ENCODE measurements at places on chromosomes 7 and 10.

DNA sequence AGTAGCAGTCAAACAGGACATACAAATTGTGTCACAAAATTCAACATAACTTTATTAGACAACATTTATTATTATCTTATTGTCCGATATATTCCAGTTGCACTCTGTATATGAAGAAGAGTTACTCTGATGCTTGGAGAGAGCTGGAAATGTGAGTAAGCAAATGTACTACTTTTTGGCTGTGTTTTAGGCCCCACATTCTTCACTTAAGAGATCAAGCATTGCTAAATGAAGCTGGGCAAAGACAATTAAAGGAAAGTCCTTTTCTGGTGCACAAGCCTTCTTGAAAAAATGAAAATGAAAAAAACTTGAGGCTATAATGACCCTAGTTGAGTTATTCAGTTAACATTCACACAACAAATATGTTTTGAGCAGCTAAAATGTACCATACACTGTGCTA is 26.1 kb downstream of the MYPN start:
- no peak for DNase-seq

GRCh38 chr10:64103750-64104470 is 582.7 kb downstream of the REEP3 start:
- no peak for DNase-seq

DNA sequence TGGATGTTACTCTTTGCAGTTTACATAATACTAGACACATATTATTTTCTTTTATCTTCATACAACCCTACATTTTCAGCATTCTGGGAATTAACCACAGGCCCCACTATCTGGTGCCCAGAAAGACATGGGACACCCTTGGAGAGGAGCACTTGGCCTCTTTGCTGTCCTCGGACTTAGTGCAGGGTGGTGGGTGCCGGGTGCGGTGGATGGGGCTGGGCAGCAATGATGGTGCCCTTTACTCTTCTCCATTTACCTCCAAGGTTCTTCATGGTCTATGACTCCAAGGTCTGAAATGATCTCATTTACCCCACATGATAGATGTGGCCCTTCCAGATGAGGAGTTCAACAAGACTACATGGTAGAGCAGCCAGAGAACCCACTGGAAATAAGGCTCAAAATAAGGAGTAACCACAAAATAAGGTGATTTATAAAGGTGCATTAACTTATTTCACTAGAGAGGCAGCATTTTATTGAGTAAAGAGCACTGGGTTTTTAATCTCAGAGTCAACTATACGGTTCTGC is 56.2 kb upstream of the IGFBP3 start:
- no peak for DNase-seq

GRCh38 chr7:2757904-2758672 is 70.1 kb downstream of the AMZ1 start:
- DNase-seq: no peak

- DNase-seq: no peak
Measured at GRCh38 chr7:141362580-141363435, 188.4 kb upstream of the AGK start.

GRCh38 chr10:290026-290725 is 154.9 kb downstream of the ZMYND11 start:
- DNase-seq: no peak

GRCh38 chr7:36951257-36951697 is 227.0 kb upstream of the AOAH start:
- no peak for DNase-seq

DNA sequence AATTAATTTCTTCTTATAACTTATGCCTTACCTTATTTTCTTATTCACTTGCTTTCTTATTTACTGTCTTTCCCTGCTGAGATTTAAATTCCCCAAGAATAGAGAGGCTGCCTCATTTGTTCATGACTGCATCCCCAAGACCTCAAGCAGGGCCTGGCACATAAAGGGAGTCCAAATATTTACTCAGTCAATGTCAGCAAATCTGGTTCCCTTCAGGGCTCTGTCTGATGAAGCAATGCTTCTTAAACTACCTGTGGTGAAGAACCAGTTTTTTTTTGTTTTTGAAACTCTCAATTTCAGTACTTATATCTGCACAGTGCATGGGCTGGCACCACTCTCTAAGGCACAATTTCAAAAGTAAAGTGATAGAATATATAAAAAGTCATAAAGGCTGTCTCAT is 4.7 kb downstream of the ZNF239 start:
- DNase-seq: no peak

DNA sequence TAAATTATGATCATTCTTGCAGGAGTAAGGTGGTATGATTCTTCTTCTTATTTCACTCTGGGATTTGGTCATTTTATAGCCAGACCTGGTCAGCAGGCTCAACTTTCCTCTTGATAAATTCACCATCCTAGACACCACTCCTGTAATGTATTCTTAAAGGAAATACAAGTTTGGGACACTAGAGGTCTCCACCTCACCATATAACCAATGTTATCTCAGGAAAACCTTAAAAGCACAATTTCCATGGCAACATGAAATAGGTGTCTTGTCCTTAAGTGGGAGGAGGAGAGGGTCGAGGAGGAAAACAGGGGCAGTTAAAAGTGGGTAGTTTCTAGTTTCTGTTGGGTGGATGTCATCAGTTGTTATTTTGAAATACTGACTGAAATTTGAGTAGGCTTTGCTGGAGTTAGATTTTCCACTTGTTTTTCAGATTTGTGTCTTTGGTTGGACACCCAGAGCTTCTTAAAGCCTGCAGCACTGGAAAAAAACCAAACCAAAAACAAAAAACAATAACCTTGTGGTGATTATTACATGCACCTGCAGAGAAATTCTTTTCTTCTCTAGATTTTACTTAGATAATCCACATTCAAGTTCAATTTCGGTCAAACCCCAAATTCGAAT is 163.1 kb downstream of the PRKCQ start:
- no peak for DNase-seq

- no peak for DNase-seq
Measured at GRCh38 chr7:55548295-55548731, 24.0 kb downstream of the VOPP1 start.

GRCh38 chr10:95675403-95676116 is 18.2 kb downstream of the TCTN3 start:
- DNase-seq: no peak

All from NCI-H2171 (cell line).